ENCODE measurements at places on chromosomes 7 and 10.

- no peak for DNase-seq
Observed at GRCh38 chr7:2691011-2691707, 3.2 kb downstream of the AMZ1 start.

GRCh38 chr10:101888251-101888949, 44.8 kb upstream of the KCNIP2 start:
- DNase-seq = no peak

GRCh38 chr7:75639886-75640190, 98.9 kb downstream of the HIP1 start:
- no peak for DNase-seq

GRCh38 chr10:32413513-32413912, 32.4 kb upstream of the CCDC7 start:
- no peak for DNase-seq

DNA sequence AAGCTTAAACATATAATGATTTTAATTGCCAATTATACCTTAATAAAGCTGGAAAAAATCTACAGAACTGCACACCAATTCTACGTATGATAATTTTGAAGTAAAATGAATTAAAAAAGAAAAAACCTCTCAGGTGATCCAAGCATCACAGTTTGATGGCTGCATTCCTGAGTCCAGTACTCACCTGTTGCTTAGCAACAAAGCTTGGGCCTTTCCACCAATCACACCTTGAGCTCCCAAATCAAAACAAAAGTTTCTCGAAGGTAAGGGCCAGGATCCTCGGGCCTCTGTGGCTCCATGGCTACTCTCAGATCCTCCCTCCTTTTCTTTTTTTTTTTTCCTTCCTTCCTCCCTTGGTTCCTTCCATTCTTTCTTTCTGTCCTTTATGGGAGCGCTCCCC, 137.2 kb upstream of the PCBD1 start:
- no peak for DNase-seq

GRCh38 chr10:119457966-119458766, 84.4 kb downstream of the RGS10 start:
- DNase-seq = no peak

GRCh38 chr7:148763622-148764021, 64.9 kb downstream of the CUL1 start:
- DNase-seq = no peak

DNA sequence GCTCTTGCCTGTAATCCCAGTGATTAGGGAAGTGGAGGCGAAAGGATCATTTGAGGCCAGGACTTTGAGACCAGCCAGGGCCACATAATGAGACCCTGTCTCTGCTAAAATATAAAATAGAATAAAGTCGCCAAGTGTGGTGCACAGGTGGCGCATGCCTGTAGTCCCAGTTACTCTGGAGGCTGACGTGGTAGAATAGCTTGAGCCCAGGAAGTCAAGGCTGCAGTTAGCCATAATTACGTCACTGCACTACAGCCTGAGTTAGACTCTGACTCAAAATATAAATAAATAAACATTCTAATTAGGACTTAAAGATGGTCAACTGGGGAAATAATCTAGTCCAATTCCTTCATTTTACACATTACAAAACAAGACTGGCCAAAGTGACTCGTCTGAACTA, 768 bp downstream of the CHCHD2 start:
- no peak for DNase-seq

Measured in progenitor cell of endocrine pancreas (in vitro differentiated cells).